Memory B cell (primary cell): ENCODE measurements at places on chromosomes 11 and 22.

DNA sequence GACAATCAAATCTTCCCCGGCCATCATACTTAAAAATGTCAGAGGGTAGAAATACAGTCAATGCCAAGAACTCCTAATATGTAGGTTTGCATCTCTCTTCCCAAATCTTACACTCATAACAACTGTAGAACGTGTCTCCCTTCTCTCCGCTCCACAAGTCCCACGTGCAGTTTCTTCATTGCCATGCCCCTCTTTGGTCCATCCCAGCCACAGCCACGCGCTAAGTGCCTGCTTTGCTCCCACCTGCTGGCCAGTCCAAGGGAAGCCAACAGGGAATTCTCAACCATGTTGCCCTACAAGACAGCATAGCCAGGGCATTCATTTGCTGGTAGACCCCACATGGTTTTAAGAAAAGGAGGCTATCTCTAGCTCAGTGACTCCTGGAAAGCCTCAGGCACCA is 420.6 kb upstream of the ISX start:
- DNase-seq = no peak

DNA sequence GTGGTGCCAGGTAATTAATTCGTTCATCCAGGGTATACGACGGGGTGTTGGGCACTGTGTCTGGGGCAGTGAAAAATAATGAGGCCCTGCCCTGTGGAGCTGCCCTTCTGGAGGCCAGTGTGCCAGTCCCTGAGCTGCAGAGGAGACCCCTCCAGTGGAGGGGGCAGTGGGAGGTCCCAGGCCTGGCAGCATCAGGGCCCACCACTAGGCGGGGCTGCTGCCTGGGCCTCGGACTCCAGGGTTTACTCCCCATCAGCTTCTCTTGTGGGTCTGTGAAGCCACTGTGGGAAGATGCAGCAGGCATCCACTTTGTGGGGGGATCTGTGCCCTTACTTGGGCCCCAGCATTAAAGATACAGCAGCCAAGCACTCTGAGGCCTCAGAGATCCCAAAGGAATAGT is 17.4 kb upstream of the TMPRSS6 start:
- no peak for DNase-seq

- DNase-seq = no peak
These were observed 38.6 kb downstream of the NRXN2 start for GRCh38 chr11:64684357-64684756.

GRCh38 chr11:74683941-74684481 is 47.2 kb downstream of the CHRDL2 start:
- DNase-seq = no peak

DNA sequence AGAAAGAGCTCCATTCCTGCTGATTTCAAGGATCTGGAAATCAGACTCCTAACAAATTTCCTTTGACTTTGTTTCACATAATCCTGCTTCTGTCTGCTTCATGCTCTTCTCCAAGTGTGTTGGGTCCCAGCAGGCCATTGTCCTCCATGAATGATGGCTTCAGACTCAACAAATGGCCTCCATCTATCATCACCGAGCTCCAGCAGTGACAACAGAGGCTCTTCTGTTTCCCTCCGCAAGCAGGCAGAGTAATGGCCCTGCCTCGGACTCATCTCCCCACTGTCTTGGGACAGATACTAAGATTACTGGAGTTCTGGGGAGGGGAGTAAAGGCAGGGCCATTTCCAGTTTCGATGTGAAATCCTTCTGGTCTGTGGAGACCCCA is 127.3 kb downstream of the TENM4 start:
- DNase-seq = no peak

DNA sequence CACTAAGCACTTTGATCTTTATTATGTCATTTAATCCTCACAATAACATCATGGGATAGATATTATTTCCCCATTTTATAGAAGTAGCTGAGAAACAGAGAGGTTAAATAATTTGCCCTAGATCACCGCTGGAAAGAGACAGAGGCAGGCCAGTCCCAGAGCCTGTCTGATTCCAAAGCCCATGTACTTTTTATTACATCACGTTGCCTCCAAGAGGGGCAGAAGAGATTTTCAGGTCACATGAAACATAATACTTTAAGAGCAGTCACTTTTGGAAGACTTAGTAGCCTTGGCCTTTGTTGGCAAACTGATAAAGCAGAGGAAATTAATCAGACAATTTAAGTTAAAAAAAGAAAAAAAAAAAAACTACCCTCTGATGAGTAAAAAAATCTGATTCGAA is 200.2 kb upstream of the ARHGAP20 start:
- no peak for DNase-seq

GRCh38 chr11:94838027-94838731 is 70.0 kb downstream of the AMOTL1 start:
- DNase-seq = no peak

DNA sequence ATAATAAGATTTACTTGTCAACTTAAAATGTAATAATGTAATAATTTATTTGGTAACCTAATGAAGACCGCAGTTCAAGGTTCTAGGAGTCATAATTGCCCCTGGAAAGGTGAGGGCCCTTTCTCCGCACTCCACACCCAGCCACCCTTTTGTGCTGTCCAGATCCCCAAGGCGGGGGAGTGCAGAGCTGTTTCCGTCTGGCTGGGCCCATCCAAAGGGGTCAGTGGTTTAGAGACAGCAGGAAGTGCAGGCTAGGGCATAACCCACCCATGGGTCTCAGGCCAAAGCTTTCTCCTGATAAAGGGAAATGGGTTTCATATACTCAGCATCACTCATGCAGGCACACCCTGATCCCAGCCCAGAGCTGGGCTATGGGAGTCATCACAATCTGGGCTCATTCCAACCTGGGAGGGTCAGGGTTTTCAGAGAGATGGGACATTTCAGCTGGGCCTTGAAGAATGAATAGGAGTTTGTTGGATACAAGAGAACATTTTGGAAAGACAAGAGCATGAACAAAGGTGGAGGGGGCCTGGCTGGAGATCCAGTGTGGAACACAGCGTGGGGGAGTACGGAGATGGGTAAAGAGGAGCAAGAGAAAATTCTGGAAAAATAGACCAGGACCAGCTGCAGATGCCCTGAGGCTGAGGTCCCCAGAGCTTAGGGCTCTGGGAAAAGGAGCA is 432.2 kb downstream of the TBC1D22A start:
- no peak for DNase-seq

DNA sequence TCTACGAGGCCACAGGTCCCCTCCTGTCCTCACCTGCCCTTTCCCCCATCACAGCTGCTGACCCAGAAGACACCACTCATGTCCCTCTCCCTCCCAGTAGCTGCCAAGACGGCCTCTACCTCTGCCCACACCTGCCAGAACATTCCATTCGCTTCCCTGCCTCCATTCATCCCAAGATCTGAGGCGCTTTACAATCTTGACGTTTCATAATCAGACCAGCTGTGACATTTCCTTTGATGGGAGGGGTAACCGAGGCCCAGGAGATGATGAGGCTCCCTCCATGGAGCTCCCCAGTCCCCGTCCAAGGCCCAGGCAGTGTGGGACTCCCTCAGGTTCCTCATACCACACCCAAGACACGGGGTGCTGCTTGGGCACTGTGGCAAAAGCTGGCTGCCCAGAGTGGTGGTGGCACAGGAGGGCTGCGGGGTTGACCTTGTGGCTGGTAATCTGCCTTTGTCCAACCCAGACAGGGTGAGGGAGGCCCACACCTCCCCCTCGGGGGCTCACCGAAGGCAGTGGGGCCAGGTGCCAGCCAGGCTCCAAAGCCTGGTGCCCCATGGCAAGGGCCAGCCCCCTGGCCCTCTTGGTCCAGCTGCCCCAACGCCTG is 17.3 kb downstream of the PHLDA2 start:
- no peak for DNase-seq
